Activated naive CD8-positive, alpha-beta T cell treated with anti-CD3 and anti-CD28 coated beads, Interleukin-2, amount 10 ng/mL, durations not matched to agents 7 days and 5 days (primary cell): ENCODE measurements at places on chromosomes 13 and 19. TPM values are rescaled to one million over a fixed set of nuclear protein-coding genes. Genes with fewer than 3 reads are reported as not detected.

GRCh38 chr13:67416047-67416925 lies 186.2 kb upstream of the PCDH9 start:
- no peaks in the 10 kb centered on the region for H3K36me3 ChIP-seq
- H3K4me3 ChIP-seq = no peak overlapping the region
- H3K4me1 ChIP-seq = no peaks in the 10 kb centered on the region
- no peak for DNase-seq
- no peak overlapping the region for H3K27ac ChIP-seq

DNA sequence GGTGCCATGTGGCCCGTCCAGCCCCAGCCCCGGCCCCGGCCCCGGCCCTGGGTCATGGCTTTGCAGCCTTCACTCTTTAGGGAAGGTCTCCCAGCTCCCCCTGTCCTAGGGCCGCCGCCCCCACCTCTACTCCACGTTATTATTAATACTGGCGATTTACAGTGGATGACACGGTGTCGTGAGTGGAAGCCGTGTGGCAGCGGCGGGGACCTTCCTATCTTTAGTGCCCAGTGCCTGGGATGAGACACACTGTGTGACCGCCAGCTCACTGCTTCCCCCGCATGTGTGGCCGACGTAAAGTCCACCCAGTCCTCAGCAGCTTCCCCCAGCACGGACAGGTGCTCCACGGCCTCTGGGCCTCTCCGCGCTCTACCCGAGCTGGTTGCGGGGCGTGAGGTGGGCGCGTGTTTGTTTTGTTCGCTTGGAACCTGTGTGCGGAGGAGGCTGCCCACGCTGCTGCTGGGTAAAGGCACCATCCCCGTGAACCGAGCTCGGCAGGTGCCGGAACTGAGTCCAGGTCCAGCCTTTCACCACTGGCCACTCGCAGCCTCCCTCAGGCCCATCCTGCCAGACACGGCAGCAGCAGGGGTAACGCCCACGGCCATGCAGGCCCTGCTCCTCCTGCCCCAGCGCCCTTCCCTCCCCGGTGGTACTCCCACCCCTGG lies 70.9 kb upstream of the MCF2L start:
- H3K36me3 ChIP-seq = no peaks in the 10 kb centered on the region
- peak; percentile 26 for DNase-seq
- no peak overlapping the region for H3K4me3 ChIP-seq
- H3K27me3 ChIP-seq = peaks cover 20% of the 10 kb centered on the region
- no peak overlapping the region for H3K27ac ChIP-seq
- H3K4me1 ChIP-seq = no peaks in the 10 kb centered on the region

C1QTNF9 gene
- total RNA-seq = not detected

- peaks cover 9% of the 10 kb centered on the region for H3K4me1 ChIP-seq
- H3K4me3 ChIP-seq = peak overlapping the region; percentile 52
- no peaks in the 10 kb centered on the region for H3K36me3 ChIP-seq
- no peaks in the 10 kb centered on the region for H3K27me3 ChIP-seq
These were observed 29.2 kb downstream of the PIP5K1C start for GRCh38 chr19:3670796-3671679.

- H3K36me3 ChIP-seq = no peaks in the 10 kb centered on the region
- no peak overlapping the region for H3K27ac ChIP-seq
- no peak for DNase-seq
- H3K27me3 ChIP-seq = peaks cover 3% of the 10 kb centered on the region
These were observed 135.8 kb downstream of the RXFP2 start for GRCh38 chr13:31875134-31875533.

ZNF628 gene
- 9.4 TPM for total RNA-seq

PLK5 gene
- total RNA-seq = not detected

C13orf42 gene
- not detected for total RNA-seq

PSG4 gene
- total RNA-seq = not detected

STOML3 gene
- not detected for total RNA-seq

GRCh38 chr19:31303262-31303815 lies 45.9 kb downstream of the TSHZ3 start:
- DNase-seq = no peak
- no peak overlapping the region for H3K4me3 ChIP-seq
- H3K27ac ChIP-seq = no peak overlapping the region
- H3K36me3 ChIP-seq = no peaks in the 10 kb centered on the region
- no peaks in the 10 kb centered on the region for H3K4me1 ChIP-seq
- peaks cover 5% of the 10 kb centered on the region for H3K27me3 ChIP-seq

NLRP11 gene
- not detected for total RNA-seq

- H3K27ac ChIP-seq = peak overlapping the region; percentile 82
- no peak overlapping the region for H3K4me3 ChIP-seq
- H3K36me3 ChIP-seq = peaks cover 24% of the 10 kb centered on the region
- peak; percentile 49 for DNase-seq
- H3K4me1 ChIP-seq = peaks cover 10% of the 10 kb centered on the region
- no peaks in the 10 kb centered on the region for H3K27me3 ChIP-seq
These were observed 12.1 kb downstream of the PIN1 start for GRCh38 chr19:9847087-9847671.

SYNGR4 gene
- not detected for total RNA-seq

- DNase-seq = no peak
- H3K27me3 ChIP-seq = peaks cover 2% of the 10 kb centered on the region
- H3K36me3 ChIP-seq = no peaks in the 10 kb centered on the region
These were observed 284.4 kb downstream of the LMO7 start for GRCh38 chr13:75920536-75920935.

FOSB gene
- 68.7 TPM for total RNA-seq

DNA sequence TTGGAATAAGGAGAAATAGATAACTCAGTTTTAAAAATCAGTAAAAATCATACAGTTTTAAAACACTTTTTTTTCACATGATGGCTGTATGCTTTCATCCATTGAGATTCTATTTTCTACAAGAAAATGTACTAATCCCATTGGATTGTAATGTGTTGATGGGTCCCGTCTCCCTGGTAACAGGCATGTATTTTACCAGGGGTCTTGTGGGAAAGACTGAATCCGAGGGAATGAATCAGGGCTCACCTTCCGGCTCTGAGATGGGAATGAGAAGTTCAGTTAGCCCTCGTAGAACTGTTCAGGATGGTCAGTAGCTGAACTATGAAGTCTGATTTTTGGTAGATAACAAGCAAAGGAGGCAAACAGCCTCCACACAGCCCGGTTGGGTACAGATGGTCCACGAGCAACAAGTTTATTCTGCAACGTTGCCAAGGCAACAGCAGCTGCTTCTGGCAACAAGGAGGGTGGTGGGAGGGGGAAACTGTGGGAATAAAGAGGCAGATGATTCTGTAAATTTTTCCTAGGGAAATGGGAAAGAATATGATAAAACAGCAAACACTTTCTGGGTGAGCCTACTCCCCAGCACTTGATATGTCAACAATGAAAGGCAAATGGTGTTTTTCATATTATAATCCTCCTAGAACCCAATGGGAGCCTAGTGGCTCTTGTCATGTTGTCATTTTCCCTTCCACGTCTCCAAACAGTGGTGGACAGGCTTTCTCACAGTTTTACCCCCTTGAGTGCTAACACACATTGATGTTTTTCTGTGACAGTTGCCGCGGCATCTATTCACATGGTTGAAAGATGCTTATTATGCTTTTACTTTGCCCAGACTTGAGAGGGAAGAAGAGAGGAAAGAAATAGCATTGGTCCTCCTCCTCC lies 12.4 kb upstream of the SIAH3 start:
- H3K4me3 ChIP-seq = no peak overlapping the region
- DNase-seq = no peak
- no peak overlapping the region for H3K27ac ChIP-seq
- no peaks in the 10 kb centered on the region for H3K36me3 ChIP-seq
- H3K4me1 ChIP-seq = no peaks in the 10 kb centered on the region
- H3K27me3 ChIP-seq = peaks cover 18% of the 10 kb centered on the region
